ENCODE measurements at places on chromosomes 4 and X.

GRCh38 chrX:118751950-118752783, 24.8 kb downstream of the IL13RA1 start:
- DNase-seq, result no peak

DNA sequence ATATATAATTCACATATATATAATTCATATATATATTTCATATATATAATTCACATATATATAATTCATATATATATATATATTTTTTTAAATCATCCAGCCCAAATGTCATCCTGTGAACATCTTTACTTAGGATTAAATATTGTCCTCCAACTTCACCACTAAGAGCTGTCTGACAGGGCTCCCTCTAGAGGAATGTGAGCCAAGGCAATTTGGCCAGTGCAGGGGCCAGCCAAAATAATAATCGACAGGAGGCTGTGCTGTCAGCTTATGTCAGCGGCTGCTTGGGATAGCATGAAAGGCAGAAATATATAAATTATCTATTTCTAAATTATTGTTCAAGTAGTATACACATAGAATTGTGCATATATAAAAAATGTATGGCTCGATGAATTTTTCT, 29.5 kb downstream of the EGFL6 start:
- DNase-seq, result no peak

DNA sequence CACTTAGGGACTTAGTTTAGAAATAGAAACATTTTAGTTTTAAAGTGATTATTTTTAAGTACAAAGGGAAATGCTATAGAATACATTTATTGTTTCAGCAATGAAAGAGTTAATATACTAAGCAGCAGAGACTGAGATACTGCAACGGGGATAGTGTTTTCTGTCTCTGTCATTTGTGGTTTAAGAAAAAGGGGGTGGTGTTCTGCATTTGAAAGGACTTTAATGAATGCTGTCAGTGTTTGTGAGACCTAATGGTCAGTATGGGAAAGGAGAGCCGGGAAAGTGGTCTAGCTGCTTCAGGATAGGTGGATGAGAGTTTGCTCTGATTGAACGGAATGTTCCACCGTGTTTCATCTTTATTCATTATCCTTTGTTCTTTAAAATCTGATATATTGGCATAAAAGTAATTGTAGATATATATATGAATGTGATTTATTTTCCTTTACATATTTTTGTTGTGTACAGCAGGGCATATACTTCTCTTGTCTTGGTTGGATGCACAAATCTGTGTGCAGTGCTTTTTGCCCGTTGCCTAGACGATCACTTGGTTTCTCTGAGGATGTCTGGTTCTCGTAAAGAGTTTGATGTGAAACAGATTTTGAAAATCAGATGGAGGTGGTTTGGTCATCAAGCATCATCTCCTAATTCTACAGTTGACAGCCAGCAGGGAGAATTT, at the start of gene KLHL5:
TSS of gene KLHL5 (plus strand) at position 139 of the 676 bp plus-strand sequence. CDS start at position 560, 421 bp downstream.
- DNase-seq, result peak; percentile 66

- DNase-seq, result peak; percentile 51
These were observed 104.0 kb downstream of the NEUROG2 start for GRCh38 chr4:112411781-112412550.

DNA sequence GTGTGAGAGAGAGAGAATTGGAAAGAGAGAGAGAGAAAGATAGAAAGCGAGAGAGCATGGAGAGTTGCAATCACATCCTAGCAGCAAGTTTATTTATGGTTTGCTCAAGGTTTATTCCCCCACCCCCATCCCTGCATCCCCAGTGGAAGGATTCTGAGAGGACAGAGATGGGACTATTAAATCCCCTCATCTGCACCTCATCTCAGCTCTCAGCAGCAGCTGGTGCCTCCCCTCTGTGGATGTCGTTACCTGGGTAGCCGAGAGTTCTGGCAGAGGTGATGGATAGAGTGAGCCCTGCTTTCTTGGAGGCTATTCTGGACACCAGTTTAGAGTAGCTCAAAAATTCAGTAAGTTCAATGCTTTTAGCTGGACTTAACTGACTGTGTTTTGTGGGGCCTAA, 132.0 kb upstream of the RAI2 start:
- no peak for DNase-seq

DNA sequence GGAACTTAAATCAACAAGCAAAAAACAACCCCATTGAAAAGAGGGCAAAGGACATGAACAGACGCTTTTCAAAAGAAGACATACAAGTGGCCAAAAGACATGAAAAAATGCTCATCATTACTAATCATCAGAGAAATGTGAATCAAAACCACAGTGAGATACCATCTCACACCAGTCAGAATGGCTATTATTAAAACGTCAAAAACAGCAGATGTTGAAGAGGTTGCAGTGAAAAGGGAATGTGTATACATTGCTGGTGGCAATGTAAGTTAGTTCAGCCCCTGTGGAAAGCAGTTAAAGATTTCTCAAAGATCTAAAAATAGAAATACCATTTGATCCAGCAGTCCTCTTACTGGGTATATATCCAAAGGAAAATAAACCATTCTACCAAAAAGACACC, 22.6 kb downstream of the RTL9 start:
- no peak for DNase-seq

DNA sequence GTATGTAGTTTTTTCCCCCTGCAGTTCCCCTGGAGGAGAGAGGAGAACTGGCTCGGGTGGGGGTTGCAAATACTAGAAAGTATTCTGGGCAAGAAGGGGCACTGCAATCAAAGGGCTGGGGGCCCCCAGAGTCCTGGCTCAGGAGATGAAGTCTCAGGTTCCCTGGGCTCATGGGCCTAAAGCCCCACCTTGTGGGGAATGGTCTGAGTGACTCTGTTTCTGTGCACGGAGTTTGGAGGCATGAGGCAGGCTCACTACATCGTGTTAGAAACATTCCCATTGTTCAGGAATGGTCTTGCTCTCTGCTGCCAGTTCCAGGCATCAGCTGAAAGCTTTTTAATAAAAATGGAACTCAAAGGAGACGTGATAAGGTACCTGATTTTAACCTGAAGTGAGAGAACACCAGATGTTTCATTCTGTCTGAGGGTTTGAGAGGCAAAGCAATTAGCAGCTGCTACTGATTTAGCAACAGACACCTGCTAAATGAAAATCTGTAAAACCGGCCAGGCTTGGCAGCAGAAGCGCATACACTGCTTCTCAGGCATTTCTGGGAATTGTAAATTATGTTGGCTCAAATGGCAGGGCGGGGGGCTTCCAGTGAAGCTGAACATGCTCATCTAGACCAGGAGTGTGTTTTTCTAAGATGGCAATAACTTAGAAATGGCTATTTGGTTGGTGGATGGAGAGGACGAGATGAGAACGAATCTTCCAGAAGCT, 122.7 kb downstream of the TMEM164 start:
- DNase-seq, result peak; percentile 43

GRCh38 chr4:82071951-82072350, 301.8 kb downstream of the HNRNPD start:
- peak; percentile 62 for DNase-seq

DNA sequence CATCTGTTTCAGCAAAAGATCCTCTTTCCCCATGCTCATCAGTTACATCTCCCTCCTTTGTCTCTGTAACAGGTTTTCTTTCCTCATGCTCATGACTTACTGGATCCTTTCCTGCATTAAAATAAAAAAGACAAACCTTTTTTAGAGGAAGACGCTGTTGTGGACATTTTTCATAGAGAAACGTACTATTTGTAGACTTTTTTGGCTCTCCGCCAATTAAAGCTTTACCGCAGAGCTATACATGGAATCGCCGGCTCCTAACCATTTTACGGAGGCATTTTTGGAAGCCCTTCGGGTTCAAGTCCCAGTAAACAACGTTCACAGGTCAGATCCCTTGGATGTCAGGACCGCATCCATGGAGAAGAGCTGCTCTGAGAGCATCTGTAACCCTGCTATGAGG, 1.3 kb downstream of the FAM9C start:
- DNase-seq, result no peak

GRCh38 chrX:123739474-123739873, 6.6 kb upstream of the THOC2 start:
- DNase-seq, result no peak

GRCh38 chrX:154458954-154459778, 1.1 kb downstream of the PLXNA3 start:
- DNase-seq, result peak; percentile 37

DNA sequence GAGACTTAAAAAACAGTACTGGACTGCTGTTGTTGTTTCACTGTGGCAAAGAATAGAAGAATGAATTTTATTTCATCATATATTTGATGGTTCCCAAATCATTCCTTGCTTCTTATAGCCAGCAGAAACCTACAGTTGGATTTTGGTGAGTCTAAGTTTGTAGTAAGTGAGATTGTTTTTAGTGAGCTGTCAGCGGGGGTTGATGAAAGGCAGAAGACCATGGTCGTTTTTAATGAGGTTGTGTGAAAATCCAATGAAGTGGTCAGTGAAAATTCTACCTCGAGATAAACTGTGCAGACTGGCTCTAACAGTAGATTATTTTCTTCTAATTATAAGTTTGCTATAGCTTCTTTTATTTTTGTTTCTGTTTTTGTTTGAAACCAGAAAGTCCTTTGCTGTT, 36.2 kb downstream of the ANAPC4 start:
- DNase-seq, result no peak

DNA sequence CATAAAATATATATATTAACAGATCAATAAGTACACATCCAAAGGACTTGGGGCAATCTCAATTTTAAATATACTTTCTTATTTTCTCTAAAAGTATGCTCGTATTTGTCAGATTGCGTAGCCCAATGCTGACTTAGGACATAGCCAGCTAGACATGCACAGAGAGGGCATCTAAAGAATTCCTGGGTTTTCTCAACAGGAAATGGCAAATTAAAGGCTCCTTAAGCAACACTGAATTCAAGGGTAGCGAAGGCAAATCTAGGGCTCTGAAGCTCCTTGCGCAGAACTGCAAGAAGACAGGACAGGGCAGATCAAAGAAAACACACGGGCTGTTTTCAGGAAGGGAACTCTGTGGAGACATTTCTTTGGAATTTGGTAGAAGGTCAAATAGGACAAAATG, 94.6 kb upstream of the FTHL17 start:
- DNase-seq, result no peak

- peak; percentile 74 for DNase-seq
These were observed 43.2 kb downstream of the TMEM144 start for GRCh38 chr4:158253350-158253980.

GRCh38 chr4:185700048-185700447, 111.9 kb downstream of the SORBS2 start:
- DNase-seq, result peak; percentile 37

DNA sequence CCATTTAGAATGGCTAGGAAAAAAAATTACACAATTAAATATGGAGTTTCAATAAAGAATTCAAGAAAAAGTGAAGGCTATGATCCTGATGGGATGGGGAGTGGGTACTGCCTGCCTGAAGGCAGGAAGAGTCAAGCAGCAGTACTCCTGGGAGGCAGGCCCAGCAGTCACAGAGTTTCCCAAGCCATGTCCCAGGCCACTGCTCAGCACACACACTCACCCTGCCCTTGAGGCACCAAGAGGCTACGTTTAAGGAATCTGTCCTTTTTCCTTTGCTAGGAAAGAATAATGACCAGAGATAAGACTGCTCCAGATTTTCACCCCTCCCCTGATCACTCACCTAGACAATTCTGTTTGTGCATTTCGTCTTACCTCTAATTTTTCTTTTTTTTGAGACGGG, 30.2 kb downstream of the MAP7D3 start:
- DNase-seq, result no peak

GRCh38 chr4:53119680-53120079, 246.2 kb downstream of the SCFD2 start:
- DNase-seq, result peak; percentile 84

DNA sequence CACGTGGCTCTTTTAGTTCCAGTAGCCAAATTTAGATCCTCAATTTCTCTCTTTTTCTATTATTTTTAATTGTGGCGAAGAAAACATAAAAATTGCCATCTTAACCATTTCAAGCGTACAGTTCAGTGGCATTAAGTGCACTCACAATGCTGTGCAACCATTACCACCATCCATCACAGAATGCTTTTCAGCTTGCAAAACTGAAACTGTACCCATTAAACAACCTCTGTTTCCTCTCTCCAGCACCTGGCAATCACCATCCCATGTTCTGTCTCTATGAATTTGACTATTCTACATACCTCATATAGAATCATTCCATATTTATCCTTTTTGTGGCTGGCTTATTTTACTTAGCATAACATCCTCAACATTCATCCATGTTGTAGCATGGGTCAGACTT, 74.9 kb downstream of the METTL14 start:
- no peak for DNase-seq

DNA sequence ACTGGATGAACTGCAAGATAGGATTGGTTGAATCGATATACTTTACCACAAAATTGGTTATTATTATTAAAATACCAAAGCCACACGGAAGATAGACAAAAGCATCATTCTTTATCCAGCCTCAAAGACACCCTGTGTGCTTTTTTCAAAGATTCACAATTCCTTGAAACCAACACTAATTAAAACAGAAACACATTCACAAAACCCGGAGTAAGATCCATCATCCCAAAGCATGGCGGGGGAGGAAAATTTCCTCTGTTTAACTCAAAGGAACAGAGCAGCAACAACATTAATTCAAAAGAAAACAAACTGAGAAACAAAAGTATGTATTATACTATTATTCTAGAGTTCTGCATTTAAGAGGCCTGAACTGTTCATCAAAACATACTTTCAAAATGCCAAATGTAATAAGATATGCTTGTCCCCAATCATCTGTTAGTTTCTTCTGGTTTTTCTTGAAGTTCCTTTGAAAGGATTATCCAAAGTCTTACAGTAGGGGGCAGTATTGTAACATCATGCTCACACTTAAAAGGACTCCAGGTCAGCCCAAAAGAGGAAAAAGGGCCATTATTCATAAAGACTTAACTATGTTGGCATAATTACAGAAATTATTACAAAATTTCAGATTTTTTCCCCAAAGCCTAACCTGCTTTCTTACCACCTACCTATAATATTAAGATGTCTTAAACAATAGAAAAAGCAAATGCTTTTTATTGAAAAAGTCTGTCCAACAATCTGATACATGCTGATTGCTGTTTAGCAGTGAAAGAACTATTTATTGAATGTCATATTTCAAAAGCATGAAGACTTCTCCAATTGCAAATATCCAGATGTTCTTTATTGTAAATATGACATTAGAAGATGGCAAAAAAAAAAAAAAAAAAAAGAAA, 168.7 kb downstream of the SCFD2 start:
- DNase-seq, result peak; percentile 86

- DNase-seq, result no peak
These were observed 26.0 kb downstream of the TKTL1 start for GRCh38 chrX:154321594-154321993.

- DNase-seq, result peak; percentile 47
These were observed 189.3 kb upstream of the GPRIN3 start for GRCh38 chr4:89496851-89497250.

Data from astrocyte of the hippocampus (primary cell).